ENCODE measurements at places on chromosomes 13 and 19.
A peak's percentile ranks its signal among the peaks of the same experiment; 100 is the strongest.

DNA sequence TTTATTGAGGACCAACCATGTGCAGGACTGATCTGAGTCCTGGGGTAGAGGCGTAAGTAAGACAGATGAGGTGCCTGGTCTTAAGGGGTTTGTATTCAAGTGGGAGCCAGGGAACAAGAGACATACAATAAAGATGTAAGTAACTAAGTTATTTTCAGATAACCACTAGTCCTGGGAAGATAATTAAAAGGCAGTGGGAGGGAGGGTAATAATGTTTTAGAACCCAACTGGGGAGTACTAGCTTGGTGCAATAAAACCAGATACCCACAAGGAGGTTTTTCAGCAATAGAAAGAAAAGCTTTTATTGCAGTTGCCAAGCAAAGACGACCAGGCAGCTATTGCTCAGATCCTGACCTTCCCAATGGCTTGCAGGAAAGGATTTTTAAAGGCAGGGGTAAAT is 893.7 kb downstream of the UQCRFS1 start:
- DNase-seq = no peak

DNA sequence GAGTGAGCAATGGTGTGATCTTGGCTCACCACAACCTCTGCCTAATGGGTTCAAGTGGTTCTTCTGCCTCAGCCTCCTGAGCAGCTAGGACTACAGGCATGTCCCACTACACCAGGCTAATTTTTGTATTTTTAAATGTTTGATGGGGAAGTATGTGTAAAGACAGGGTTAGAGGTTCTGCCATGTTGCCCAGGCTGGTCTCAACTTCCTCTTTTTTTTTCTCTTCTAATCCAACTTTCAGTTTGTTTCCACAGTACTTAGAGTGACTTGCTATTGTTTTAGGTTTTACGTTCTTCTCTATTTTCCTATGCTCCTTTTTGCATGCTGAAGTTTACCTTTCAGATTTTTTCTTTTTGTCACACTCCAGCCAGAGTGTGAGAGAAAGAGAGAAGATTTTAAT is 1433.0 kb downstream of the UQCRFS1 start:
- no peak for DNase-seq

GRCh38 chr13:36131222-36131930 is at the start of gene DCLK1:
Gene DCLK1, minus strand, starts transcription at chr13:36131382.
- peak; percentile 15 for DNase-seq

GRCh38 chr13:69050696-69051095 is 1056.9 kb upstream of the ATXN8OS start:
- no peak for DNase-seq

- no peak for DNase-seq
Measured at GRCh38 chr13:23050126-23050525, 130.7 kb upstream of the SGCG start.

GRCh38 chr13:99691552-99691951 is 190.3 kb downstream of the TM9SF2 start:
- DNase-seq = no peak

DNA sequence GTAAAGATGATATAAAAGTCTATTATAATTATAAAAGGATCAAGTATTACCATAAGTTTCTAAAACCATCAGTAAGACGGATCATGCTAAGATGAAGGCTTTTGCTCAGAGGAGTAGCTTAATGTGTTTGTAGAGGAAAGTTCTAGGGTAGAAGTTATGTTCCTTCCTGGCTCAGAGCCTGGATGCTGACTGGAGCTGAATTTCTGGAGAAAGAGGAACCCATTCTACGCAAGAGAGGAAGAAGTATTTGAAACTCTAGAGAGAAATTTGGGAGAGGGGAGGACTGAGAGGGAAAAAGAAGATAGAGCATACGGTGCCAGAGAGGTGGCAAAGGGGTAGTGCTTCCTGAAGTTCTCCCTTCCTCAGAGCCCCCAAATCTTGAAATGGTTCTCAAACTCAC is 51.4 kb upstream of the SGCG start:
- DNase-seq = no peak

- DNase-seq = no peak
Measured at GRCh38 chr19:1084024-1084868, 10.9 kb downstream of the POLR2E start.

- DNase-seq = no peak
Measured at GRCh38 chr13:91726671-91727070, 328.2 kb downstream of the GPC5 start.

GRCh38 chr13:106467427-106468122 is 67.9 kb downstream of the EFNB2 start:
- no peak for DNase-seq

DNA sequence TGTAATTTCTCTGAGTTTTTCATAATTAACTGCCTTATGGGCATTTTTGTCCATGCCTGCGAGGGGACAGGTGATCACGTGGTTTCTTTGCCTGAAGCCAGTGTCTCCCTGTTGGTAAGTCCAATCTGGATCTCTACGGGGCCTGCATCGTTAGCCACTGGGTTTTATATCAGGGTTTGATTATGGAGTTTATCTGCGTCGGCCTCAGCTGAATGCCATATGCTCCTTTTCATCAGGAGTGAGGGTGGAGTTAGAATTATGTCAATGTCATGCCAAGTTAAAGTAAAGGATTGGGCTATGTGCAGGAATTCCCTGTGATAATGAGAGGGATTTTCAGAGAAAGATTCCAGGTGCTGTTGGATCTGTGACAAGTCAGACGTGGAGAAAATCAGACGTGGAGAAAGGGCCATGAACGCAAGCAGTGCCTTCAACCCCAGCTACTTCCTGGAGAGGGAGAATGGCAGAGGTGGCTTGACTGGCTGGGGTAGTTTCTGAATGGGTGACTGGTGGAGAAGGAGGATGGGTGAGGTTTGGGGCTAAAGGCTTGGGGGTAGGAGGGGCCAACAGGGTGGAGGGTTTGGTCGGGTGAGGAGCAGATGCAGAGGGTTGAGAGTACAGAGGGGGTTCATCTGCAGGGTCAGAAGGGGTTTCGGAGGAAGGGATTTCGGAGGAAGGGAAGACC is 24.3 kb downstream of the TMEM255B start:
- DNase-seq = no peak

- no peak for DNase-seq
Measured at GRCh38 chr19:44930088-44930487, 11.9 kb upstream of the APOC4 start.

DNA sequence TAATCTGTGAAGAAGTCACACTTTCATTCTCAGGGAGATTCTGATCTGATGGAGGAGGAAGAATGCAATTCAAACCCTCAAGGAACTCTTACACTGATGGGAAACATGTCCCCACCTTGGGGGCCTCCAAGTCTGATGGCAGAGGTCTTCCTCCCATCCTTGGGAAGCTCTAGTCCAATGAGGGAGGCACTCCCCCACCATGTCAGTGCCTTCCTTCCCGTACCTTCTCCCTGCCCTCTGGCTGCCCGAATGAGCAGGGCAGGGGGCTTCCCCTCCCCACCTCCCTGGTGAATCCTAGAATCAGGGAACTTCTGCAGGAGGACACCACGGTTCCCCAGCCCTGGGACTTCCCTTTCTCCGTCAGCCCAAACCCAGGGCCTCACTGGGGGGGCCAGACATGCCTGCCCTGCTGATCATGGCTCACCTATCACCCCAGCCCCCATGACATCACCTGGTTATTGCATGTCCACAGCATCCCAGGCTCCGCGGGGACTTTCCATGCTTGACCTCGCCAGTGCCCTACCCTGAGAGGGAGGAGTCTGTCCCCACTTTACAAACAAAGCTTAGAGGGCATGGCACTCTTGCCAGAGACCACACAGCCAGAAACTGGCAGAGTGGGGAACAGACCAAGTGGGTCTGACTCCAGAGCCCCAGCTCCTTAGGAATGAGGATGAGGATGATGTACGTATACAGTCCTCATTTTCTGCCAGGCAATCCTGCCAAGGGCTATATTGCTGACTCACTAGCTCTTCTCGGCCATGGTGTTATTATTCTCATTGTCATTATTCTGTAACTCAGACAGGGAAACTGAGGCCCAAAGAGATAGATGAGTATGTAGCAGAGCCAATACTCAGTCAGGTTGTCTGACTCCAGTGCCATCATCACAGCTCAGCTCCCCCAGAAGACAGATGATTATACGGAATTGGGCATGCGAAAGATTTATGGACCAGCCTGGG is 9.6 kb upstream of the BCL3 start:
- DNase-seq = no peak

GRCh38 chr13:56975647-56976046 is 165.1 kb upstream of the PRR20A start:
- DNase-seq = no peak

DNA sequence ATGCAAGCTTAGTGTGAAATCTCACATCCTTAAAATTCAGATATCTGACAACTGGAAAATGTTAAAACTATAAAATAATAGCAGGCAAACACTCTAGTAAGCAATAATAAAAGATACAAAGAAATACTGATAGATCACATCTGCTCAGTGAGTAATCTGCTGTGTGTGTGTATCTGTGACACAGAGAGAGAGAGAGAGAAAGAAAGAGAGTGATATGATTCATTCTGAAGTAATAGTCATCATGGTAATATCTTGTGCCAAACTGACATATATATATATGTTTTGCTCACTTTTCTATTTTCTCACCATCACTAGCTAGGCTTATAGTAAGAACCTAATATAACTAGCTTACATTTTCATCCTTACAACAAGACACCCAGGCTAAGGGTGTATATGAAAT is 288.0 kb upstream of the SLITRK6 start:
- DNase-seq = peak; percentile 75

DNA sequence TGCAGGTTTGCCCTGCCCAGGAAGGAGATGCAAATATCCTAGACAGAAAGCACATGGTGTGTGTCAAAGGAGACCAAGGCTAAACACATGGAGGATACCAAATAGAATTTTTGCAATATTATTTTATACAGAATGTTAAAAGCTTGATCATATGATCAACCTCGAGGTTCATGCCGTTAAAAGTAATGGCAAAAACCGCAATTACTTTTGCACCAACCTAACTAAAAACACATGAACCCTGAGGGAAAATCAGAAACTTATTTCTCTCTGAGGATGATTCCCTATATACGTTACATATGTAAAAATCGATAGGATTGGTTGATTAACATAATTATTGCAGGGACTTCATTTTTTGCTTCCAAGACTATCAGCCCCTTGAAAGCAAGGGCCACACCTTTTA is 88.1 kb downstream of the MZT1 start:
- no peak for DNase-seq

- DNase-seq = no peak
Measured at GRCh38 chr13:98123176-98123575, 19.7 kb upstream of the FARP1 start.

DNA sequence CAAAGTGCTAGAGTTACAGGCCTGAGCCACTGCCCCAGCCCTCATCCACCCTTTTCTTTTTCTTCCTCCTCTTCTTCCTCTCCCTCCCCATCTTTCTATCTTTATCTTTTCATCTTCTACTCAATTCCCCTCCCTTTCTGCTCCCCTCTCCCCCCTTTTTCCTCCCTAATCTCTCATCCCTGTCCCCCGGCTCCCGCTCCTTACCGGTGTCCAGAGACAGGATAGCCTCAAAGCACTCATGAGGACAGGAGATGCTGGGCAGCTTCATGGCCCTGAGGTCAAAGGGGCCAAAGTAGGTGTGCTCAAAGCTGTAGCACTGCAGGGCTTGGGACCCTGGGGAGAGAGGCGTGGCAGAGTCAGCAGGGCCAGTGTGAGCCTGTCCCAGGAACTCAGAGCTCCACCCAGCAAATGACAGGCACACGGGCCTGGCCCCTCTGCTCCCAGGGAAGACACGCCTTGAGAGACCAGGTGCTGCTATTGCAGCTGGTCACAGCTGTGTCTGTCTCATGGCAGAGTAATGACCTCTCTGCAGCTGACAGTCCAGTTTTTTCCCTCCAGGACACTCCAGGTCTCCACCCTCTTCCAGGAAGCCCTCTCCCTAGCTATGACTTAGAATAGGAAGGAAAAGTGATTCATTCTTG is 2.6 kb downstream of the LYPD5 start:
- peak; percentile 28 for DNase-seq
